ENCODE measurements at places on chromosomes 4 and X.

- peak; percentile 19 for DNase-seq
These were observed 115.0 kb upstream of the TBL1X start for GRCh38 chrX:9349572-9350494.

- DNase-seq = no peak
These were observed 27.1 kb upstream of the RBMX start for GRCh38 chrX:136907621-136908020.

DNA sequence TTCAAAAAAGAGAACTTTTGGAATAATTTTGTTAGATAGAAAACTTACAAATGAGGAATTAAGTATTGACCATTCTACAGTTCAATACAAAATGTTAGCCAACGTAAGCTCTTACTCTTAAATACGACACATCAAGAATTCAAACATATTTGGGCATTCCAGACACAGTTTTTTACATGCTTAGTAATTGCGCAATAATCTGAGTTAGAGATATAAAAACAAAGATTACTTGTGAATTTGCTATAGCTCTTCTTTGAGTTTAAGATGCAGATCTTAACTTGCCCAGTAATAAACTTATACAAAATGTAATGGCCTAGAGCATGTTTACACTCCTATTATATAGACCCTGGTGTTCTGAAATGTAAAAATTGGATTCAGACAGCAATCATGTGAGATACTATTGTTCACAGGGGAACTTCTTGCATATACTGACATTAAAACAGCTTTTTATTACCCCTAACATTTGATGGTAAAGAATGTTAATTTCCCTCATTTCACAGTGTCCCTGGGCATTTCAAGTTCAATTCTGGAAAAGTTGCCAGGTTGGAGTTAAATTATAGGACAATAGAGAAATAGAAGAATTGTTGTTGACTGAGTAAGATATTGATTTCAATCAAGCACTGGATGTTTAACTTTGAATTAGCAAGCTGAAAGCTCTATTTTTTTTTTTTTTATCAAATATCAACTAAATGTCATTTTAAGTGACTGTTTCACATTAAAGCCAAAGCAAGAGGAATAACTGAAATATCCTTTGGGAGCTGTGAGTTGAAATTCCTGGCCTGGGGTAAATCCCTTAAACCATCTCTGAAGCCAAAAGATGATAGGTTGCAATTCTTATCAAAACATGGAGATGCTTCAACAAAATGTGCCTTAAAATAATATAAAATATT, 910 bp downstream of the HPGDS start:
- DNase-seq = no peak

- DNase-seq = no peak
These were observed 49.9 kb upstream of the MND1 start for GRCh38 chr4:153294631-153295030.

- no peak for DNase-seq
These were observed 42.0 kb upstream of the HUWE1 start for GRCh38 chrX:53728506-53728905.

GRCh38 chr4:155787113-155787710, 28.4 kb downstream of the GUCY1B1 start:
- peak; percentile 71 for DNase-seq

- no peak for DNase-seq
These were observed 363.2 kb downstream of the IL15 start for GRCh38 chr4:141999446-142000143.

- no peak for DNase-seq
These were observed 55.9 kb upstream of the NKX1-1 start for GRCh38 chr4:1462009-1462767.

DNA sequence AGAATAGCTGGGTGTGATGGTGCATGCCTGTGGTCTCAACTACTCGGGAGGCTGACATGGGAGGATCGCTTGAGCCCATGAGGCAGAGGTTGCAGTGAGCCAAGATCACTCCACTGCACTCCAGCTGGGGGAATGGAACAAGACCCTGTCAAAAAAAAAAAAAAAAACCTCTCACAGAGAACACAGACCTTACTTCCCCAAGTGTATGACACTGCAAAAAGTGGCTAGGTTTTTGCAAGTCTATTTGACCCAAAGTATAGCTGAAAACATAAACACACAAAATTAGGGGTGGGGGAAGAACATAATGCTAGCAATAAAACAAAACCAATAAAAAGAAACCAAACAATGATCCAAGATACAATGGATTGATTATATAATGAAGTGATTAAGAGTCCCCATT, 6.7 kb downstream of the LAMP2 start:
- no peak for DNase-seq

DNA sequence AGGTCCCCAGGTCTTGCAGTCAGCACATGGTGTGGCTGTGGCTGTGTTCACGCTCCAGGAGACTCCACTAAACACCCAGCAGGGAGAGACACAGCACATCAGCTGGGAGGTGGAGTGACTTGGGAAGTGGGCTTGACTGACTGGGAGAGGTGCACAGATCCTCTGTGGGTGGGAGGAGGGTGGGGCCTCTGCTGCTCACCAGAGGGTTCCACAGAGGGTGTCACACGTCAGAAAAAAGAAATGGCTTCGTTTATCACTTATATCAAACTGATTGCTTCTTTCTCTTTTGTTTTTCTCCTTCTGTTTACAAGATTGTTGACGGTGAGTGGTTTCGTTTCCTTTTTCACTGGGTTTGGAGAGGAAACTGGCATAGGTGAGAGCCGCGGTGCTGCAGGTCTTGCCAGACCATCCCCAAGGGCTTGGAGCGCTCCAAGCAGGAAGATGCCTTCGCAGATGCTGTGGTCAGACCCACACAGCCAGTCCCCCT, 24.8 kb upstream of the FAM193A start:
- no peak for DNase-seq

GRCh38 chr4:77805840-77806239, 13.3 kb downstream of the CNOT6L start:
- DNase-seq = no peak

- DNase-seq = no peak
These were observed 43.9 kb downstream of the GABRB1 start for GRCh38 chr4:47075262-47075661.

DNA sequence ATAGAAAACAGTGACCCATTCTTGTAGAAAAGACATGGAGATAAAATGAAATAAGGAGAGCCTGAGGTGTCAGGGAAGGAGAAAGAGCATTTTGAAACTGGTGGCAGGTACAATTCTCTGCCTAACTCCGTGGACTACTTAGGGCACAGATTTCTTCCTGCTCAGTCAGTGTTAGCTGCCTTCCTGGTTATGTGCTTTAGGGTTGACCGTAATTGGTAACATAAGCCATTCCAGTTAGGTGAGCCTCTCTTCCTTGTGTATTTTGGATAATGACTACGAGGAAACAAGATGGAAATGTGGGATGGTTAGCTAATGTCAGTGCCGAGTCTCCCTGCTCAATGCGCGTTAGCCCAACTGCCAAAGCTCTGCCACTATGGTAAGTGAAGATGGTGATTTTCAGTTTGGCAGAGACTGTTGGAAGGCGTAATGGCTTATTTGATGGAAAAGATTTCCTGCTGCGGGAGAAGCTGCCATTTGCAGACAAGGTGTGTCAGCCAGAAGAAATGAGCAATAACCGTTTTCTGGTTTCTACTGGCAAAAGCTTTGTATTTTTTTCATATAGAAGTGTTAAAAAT, 174.1 kb downstream of the CBR4 start:
- DNase-seq = no peak

- peak; percentile 85 for DNase-seq
These were observed 130.2 kb downstream of the AMELX start for GRCh38 chrX:11423362-11423818.

DNA sequence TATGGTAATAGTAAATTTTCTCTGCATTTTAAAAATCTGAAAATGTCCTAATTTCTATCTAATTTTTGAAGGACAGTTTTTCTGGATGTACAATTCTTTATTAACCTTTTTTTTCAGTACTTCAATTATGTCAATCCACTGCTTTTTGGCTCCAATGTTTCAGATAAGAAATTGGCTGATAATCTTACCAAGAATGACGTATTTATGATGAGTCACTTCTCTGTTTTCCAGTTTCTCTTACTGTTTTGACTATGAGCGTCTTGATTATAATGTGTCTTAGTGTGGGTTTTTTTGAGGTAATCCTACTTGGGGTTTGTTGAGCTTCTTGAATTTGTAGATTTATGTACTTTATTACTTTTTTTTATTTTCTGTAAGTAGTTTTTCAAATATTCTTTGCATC, 47.2 kb downstream of the UGT2B11 start:
- no peak for DNase-seq

DNA sequence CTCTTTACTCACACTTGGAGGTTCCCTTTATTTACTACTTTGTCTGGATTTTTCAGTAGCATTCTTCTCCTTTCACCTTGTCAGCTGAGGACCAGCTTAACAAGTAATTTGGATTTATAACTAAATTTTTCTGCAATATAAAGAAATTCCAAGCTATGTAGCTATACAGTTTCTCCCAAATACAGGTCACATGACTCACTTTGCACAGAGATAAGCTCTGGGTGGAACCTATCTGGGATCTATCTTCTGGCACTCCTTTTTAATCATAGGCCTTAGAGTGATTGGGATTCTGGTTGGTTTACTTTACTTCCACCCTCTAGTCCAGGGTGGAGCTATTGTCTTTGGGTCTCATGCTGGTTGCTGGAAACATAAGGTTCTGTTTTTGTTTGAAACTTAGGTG, 34.9 kb upstream of the STK26 start:
- DNase-seq = no peak

DNA sequence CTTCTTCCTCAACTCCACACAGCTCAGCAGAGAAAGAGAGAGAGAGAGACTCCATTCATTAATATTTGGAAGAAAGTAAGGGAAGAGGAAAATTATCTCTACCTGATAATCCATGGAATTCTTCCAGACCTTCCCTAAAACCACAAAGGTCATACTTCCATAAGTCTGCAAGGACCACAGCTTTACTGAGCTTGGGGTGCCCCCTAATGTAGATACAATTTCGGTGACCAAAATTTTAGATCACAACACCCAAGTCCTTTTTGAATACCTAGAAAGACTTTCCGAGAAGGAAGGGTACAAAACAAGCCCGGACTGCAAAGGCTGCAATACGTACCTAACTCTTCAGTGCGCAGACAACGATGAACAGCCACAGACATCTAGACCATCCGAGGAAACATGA, 523.9 kb downstream of the GLUD2 start:
- no peak for DNase-seq

GRCh38 chr4:169039251-169039954, 29.3 kb upstream of the CBR4 start:
- no peak for DNase-seq

GRCh38 chr4:118842055-118842454, 6.1 kb upstream of the SEC24D start:
- DNase-seq = no peak

- DNase-seq = no peak
These were observed 161.2 kb downstream of the STK32B start for GRCh38 chr4:5212255-5213013.

Data from H4 (cell line).